ENCODE measurements at places on chromosomes 11 and 22.
A peak's percentile ranks its signal among the peaks of the same experiment; 100 is the strongest.

DNA sequence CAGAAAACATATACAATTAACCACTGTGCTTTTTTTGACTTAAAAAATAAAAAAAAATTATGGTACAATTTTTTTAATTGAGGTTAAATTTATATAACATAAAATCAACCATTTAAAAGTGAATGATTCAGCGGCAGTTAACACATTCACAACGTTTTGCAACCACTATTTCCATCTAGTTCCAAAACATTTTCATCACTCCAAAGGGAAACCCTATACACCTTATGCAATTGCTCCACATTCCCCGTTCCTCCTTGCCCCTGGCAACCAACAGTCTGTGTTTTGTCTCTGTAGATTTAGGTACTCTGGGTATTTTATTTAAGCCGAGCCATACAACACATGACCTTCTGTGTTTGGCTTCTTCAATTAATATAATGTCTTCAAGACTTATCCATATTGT, 15.3 kb downstream of the DDI1 start:
- no peak for DNase-seq

GRCh38 chr11:86047275-86047991, 21.5 kb downstream of the PICALM start:
- DNase-seq = no peak

DNA sequence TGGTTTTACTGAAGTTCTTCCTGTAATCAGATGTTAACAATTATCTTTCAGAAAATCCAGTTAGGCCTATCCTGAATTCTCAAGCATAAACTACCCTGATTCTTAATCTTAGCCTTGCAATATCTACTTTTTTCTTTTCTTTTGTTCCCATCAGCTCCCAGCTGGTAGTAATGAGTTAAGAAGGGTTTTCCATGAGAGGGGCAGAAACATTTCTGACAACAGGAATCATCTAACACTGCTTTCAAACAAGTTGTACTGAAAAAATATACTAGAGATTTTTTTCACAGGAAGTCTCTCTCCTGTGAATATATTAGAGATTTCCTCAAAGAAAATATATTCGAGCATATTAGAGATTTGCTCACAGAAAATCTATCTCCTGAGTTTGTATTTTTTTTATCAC, 3.3 kb upstream of the TRIM6 start:
- DNase-seq = no peak

DNA sequence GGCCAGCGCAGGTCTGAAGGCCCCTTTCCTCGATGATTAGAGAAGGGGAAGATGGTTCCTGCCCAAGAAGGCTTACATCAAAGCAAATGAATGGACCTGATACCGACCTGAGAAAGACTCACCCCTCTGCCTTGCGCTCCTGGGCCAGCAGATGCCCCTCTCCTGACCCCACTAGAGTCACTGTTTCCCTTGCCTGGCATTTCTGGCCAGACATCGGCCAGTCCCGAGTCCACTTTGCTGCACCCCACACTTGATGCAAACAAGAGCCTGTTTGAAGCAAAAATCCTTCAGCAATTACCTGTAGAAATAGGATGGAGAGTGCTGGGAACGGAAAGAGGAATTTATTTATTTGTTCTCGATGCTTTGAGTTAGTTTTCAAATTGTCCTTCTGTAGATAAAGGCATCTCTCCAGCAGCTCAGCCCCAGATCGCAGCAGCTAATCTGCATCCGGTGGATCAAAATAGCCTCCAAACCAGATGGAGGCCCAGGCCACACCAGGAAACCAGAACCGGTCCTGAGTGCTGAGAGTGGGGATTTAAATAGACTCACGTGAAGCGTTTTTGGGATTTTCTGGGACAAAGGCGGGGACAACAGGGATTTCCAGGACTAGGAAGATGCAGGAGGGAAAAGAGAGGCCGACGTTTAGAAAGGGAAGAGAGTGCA, 148.6 kb downstream of the TRIM29 start:
- no peak for DNase-seq

GRCh38 chr11:128291835-128292234, 295.5 kb downstream of the ETS1 start:
- DNase-seq = peak; percentile 37

- no peak for DNase-seq
Measured at GRCh38 chr11:46858920-46859546, 13.0 kb upstream of the CKAP5 start.

DNA sequence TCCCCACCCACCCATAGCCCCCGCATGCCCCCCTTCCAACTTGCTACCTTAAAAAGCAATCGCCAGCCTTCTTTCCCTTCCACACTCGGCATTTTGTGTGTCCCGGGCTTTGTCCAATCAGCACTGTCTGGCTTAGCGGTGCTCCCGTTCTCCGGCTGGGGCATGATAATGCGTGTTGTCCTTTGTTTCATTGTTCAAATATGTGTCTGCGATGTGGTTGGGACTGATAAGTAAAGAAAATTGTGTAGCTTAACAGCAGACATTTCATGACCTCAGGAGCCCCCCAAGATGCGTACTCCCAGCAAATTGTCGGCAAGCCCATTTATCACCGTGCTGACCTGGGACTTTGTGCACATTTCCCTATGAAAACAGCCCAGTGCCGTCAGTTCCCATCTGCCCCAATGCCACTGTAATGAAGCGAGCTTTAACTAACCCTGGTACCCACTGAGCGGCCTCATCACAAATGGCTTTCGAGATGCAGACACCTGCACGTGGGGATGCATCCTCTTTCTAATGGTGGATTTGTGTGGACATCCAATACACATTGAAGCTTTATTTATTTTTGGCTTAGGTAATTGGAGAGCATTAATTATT, 167.0 kb upstream of the E2F8 start:
- DNase-seq = no peak

- DNase-seq = no peak
Measured at GRCh38 chr11:77619576-77620198, 17.9 kb downstream of the CLNS1A start.

GRCh38 chr11:79150966-79151365, 289.9 kb downstream of the TENM4 start:
- no peak for DNase-seq

DNA sequence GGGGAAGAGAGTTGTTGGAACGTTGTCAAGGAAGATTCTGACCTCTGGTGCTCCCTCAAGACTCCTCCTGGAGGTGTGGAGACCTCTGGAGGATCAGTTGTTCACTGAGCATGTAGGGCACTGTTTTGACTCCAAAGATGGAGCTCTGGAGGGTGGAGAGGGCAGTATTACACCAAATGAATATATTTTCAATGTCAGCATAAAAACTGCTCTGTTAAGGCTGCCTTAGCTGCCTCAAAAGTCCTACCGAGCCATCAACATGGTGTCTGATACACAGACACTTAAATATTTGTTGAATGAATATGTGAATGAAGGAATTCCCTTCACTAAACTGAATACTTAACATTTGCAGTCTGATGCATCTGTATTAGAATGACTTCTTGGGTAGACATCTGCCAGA, 144.2 kb upstream of the SPON1 start:
- no peak for DNase-seq

DNA sequence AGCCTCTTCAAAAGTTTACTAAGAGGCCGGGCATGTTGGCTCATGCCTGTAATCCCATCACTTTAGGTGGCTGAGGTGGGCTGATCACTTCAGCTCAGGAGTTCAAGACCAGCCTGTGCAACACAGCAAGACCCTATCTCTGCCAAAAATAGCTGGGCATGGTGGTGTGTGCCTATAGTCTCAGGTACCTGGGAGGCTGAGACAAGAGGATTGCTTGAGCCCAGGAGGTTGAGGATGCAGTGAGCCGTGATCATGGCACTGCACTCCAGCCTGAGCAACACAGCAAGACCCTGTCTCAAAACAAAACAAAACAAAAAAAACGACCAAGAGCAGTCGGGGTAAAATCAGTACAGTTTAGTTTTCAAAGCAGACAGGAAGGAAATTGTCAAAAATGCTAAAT, 4.7 kb upstream of the ADSL start:
- DNase-seq = no peak

- peak; percentile 47 for DNase-seq
Measured at GRCh38 chr11:66317322-66317722, 478 bp upstream of the CD248 start.

- DNase-seq = no peak
Measured at GRCh38 chr22:36864454-36865215, 3.8 kb downstream of the NCF4 start.

GRCh38 chr11:76282811-76283595, 76.7 kb upstream of the WNT11 start:
- DNase-seq = no peak

- no peak for DNase-seq
Measured at GRCh38 chr22:18994701-18995326, 58.7 kb upstream of the PRODH start.

- no peak for DNase-seq
Measured at GRCh38 chr11:118078911-118079411, 2.1 kb downstream of the TMPRSS4 start.

DNA sequence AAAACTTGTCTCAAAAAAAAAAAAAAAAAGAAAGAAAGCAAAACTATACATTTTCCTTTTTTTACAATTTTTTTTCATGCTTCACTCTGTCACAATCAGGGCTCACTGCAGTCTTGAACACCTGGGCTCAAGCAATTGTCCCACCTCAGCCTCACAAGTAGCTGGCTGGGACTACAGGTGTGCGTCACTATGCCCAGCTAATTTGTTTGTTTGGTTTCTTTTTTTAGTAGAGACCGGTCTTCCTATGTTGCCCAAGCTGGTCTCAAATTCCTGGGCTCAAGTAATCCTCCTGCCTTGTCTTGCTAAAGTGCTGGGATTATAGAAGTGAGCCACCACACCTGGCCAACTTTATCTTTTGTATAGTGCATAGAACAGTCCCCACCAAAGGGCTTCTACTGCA, 15.0 kb upstream of the CXCR5 start:
- DNase-seq = no peak

GRCh38 chr22:41524809-41525449, 19.3 kb downstream of the POLR3H start:
- DNase-seq = no peak

GRCh38 chr11:128180441-128181087, 406.8 kb downstream of the ETS1 start:
- no peak for DNase-seq

DNA sequence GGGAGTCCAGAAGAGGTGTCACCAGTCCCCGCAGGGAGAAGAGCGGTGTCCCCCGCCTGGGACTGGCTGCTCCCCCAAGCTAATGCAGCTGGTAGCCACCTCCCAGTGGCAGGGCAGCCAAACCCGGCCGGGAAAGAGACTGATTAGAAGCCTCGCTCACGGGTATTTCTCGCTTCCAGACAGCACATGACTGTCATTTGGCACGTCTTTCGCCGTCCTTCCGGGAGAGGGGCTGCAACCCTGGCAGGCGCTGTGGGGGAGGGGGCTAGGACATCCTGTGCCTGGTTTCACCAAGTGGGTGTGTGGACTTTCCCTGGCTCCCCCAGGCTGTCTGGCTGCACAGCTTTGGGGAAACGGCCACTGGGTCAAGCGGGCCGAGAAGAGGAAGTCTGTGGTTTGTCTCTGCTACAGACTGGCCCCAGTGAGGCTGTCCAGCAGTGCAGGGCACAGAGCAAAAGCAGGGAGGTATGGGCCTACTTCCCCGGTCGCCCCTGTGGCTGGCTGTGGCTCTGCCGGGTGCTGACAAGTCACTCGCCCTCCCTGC, 3.8 kb downstream of the CD81 start:
- no peak for DNase-seq
